Choroid plexus epithelial cell (primary cell): ENCODE measurements at places on chromosomes 4 and X.

DNA sequence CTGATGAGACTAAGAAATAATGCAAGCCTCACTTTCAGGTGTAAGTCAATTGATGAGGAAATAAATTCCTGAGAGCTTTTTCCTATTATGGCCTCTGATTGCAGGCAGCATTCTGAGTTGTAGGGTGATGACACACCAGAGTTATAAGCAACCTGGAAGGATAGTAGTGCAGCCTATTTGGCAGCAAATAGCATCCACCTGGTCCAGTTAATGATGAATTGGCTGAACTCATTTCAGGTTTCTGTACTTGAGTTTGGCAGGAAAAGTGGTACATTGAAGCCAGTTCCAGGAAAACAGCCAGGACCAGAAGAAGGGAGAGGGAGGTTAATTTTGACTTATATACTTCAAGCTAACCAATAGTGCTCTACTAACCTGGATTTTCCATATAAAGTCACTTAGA lies 316.8 kb downstream of the NAF1 start:
- no peak for DNase-seq

- peak; percentile 41 for DNase-seq
Measured at GRCh38 chr4:168737806-168738172, 240.9 kb downstream of the PALLD start.

DNA sequence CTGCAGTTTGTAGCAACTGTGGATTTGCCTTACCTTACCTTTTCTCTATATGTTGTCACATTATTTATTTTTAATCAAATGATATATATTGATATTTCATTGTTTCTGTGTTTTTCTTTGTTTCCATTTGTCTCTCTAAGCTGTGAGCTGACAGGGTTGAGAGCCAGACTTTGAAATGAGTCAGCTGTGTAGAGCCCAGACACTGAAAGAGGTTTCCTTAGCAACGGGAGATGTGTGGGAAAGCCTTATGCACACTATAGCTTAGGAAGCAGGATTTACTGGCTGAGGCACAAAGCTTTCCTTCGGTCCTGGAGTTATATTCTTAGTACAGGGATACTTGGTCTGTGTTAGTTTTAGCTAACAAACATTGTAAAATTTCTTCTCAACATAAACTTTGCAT lies 192.2 kb downstream of the FGF13 start:
- no peak for DNase-seq

- peak; percentile 100 for DNase-seq
Measured at GRCh38 chr4:120052856-120053255, 13.8 kb downstream of the MAD2L1 start.

DNA sequence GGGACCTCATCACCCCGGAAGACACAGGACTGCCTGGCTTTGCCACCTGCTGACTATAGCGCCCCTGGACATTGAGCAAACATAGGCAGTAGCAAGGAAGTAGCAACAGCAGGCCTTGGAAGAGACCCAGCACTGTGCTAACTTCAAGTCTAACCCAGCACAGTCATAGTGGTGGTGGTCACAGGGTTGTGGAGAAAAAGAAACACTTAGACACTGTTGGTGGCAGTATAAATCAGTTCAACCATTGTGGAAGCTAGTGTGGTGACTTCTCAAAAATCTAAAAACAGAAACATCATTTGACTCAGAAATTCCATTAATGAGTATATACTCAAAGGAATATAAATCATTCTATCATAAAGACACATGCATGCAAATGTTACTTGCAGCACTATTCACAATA lies 874.0 kb upstream of the EPHA5 start:
- no peak for DNase-seq

DNA sequence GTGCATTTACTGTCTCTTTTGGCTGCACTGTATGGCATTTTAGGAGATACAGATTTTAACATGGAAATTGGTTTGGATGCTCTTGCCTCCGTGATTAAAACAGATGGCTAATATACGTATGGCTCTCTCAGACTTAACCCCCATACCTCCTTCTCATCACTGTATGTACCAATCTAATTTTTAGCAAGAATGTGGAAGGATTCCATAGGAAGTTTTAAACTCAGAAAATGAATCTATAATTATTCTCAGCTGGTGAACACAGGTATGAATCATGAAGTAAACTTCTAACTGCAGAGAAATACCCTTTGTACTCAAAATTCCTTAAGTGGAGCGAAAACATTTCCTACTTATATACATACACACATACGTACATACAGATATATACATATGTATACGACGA lies 210.5 kb upstream of the NEIL3 start:
- no peak for DNase-seq

DNA sequence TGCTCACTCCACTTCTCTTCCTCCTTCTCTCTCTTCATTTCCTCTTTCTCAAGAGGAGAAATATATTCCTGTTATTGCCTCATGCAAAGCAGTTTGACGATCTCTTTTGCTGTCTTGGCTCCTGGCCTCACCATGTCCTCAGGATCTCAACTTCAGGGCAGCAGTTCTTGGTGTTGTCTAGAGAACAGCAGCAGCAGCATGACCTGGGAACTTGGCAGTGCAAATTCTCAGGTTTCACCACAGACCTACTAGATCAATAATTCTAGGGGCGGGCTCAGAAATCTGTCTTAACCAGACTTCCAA lies 193.4 kb upstream of the EDNRA start:
- DNase-seq: peak; percentile 55

DNA sequence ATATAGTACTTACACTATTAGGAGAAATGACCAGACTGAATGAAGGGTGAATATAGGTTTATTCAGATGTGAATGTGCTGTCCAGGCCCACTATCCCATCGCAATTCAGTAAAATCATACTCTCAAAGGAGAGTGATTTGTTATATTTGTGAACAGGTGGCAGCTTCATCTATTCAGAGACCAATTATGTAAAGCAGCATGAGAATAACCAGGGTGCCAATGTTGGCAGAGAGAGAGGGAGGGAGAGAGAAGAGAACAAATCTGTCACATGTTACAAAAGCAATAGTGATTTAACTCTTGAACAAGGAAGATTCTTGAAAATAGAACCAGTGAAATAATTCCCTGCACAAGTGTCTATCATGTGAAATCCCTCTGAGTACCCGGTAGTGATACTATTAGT lies 38.9 kb upstream of the TLL1 start:
- no peak for DNase-seq

DNA sequence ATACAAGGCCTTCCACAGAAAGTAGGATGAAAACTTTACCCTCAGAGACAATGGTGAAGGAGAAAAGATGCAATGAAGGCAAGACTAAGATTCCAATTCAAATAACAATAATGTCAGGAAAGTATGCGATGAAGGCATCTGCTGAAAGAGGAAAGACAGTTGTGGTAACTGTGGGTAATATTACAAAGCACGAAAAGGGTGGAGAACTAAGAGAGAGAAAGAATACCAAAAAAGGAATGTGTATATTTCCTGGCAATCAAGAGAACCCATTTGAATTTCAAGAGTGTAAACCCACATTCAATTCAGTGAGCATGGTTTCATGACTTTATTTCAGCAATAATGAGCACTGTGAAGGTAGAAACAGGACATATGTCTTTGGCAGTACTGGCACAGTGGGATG lies 225.5 kb downstream of the PALLD start:
- DNase-seq: peak; percentile 45

GRCh38 chrX:4830880-4831557 lies 1117.6 kb upstream of the PRKX start:
- DNase-seq: no peak

- no peak for DNase-seq
Measured at GRCh38 chr4:69532125-69532524, 36.4 kb upstream of the UGT2B4 start.

GRCh38 chr4:95693594-95693993 lies 144.8 kb upstream of the UNC5C start:
- DNase-seq: peak; percentile 71
